Stimulated activated CD8-positive, alpha-beta memory T cell treated with anti-CD3 and anti-CD28 coated beads, Interleukin-7, amount 100 ng/mL, for 1 hour (primary cell): ENCODE measurements at places on chromosomes 1 and 21.

- no peak for DNase-seq
Observed at GRCh38 chr1:153698020-153698922, 19.8 kb downstream of the NPR1 start.

DNA sequence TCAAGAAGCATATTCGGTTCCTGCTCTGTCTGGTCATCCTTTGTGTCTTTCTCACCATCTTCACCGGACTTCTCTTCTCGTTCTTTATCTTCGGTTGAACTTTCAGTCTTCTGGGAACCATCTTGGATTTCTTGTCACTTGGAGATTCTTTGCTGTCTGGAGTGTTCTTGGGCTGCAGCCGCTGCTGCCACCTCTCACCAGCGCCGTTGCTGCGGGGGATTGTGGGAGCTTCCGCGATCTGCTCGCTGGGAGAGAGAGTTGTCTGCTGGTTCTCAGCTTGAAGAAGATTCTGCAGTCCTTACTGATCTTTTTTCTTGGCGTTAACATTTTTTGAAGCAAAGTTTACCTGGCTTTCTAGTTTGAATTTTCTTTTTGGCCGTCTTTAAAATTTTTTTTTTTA, 1165.2 kb upstream of the PRMT6 start:
- DNase-seq: no peak

DNA sequence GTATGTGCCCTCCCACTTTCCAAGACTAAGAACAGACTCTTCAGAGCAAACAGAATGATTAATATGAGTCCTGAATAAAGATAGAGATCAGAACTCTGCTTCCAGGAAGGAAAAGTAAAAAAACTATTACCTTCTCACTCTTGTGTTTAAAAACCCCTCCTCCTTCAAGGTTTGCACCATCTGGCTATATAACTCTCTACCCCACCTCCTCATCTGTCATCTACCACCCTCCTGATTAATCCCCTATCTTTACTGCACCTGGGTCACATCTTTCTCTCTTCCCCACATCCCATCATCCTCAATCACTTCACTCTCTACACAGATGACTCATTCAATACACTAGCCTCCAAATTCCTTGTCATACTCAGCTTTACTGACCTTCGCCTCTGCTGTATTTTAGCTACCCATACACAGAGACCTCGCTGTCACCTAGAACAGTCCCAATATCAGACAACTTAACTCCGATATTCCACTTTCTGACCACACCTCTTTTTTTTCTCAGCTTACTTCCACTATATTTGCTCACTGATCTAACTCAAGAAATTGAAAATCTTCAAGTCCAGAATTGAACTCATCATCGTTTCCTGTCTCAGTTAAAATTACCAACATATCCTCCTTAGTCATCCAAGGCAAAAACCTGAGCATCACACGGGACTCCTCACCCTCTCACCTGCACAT, 3.7 kb downstream of the SCMH1 start:
- no peak for DNase-seq

DNA sequence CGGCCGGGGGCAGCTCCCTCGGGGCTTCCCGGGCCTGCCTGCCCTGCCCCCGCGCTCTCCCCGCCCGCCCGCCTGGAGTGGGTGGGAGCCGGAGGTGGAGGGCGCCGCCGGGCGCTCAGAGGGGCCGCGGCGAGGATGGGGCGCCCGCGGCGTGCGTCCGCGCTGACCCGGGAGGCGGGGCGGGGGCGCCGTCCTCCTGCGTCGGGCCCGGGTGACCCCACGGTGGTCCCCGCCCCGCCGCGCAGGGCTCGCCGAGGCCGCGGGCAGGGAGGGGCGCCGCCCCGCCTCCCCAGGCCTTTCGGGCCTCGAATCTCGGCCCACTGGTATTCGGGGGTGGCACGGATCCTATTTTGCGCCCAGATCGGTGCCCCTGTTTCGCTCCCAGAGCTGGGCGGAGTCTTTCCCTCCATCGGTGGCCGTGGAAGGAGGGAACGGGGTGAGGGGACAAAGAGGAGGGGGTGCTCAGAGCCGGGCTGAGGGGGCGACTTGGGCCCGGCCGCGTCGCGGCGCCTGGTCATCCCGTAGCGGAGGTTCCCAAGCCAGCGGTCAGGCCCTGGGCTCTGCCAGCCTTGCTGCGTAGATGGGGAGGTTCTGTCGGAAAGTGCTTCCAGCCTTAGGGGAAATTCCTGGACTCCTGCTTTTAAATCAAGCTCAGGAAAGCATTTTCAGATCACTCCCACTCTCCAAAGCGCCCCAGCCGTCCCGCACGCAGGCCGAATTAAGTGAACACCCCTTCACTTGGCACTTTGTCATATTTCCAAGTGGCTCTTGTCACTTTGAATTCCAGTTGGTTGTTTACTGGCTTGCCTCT, 545 bp downstream of the PATJ start:
- no peak for DNase-seq

DNA sequence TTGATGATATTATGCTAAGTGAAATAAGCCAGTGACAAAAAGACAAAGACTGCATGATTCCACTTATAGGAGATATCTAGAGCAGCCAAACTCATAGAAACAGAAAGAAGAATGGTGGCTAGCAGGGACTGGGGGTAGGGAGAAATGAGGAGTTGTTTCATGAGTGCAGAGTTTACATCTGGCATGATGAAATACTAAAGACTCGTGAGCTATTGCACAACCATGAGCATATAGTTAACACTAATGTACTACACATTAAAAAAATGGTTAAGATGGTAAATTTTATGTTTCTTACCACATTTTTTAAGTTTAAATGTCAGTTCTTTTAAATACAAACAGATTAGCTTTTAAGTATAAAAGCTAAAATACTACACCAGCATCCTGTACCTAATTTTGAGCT, 57.8 kb downstream of the ESRRG start:
- DNase-seq: no peak

DNA sequence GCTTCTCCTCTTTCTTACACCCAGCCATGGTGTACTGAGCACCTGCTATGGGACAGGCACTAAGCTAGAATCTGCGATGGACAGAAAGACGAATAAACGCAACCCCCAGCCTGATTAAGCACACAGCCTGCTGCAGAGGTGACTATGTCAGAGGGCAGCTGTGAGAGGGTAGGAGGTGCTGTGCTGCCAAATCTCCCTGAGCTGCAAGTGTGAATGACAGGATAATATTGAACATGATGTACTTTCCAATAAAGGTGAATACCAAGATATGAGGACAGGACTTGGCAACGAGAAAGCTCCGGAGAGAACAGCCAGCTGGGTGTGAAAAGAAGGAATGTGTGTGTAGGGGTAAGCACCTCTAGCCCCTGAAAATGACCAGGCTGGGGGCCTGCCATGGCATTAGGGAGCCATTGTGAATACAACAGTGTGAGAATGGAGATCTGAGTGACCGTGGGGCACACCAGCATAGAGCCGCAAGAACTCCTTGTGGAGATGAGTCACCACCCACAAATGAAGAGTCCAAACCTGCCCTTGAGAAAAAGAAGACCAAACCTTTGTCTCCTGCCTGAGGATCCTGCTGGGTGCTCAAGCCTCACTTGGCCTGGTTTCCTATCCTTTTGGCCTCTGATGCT, 83.0 kb upstream of the ATF3 start:
- no peak for DNase-seq

GRCh38 chr1:113073479-113073950, 517 bp downstream of the LRIG2 start:
- no peak for DNase-seq

GRCh38 chr21:44617071-44617501, 5.2 kb downstream of the KRTAP10-8 start:
- DNase-seq: no peak

DNA sequence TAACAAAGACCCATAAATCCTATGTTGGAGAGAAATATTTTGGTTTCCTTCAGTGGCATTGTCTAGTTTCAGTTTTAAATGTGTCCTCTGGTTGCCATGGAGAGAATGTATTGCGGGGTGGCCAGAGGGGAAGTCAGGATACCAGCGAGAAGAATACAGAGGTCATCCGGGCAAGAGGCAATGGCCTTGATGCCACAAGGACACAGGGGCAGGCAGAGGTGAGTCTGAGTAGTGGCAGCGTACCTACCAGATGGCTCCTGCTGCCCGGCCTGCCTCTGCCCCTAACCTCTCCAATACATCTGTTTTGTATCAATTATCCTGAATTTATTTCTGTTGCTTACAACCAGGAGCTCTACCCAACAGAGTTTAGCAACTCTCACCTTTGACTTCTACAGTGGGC, 14.9 kb downstream of the KLHDC7A start:
- no peak for DNase-seq

DNA sequence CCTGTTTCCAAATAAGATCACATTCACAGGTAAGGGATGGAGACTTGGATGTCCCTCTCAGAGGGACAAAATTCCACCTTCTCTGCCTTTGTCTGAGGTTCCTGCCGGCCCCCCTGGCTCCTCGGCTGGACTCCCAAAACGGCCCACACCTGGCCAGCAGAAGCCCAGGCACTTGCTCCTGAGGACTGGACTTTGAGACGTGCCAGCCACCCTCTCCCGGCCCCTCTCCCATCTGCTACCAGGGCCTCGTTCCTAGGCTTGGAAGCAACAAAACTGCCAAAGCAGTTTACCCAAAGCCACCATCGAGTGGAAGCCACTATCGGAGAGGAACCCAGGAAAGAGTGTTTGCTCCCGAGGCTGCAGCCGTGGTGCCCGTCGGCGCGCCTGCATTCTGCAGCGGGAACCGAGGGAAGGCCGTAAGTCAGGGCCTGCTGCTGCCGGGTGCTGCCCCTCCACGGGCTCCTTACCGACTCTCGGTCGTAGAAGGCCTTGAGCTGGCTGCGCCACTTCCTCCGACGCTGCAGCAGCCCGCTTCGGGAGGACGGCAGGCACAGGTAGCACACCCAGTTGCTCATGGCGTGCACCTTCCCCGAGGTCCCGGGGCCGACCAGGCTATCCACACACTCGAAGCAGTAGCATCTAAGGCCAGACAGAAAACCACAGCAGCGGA, 3.5 kb downstream of the DNMT3L start:
- DNase-seq: no peak

DNA sequence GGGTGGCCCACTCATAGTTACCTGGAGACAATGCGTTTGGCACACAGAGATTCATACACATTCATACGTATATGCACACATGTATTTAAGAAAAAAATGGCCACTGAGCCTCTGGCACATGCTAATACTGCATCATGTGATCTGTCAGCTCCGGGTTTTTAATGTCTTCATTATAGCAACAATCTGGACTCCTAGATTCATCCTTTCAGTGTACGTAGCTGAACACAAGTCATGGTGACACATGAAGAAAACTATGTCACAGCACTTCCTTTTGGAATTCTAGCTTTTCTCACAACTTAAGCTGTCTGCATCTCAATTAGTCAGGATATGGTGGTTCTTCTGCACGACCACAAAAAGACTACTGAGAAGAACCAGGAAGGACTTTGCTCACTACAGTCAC, 24.7 kb downstream of the HSF2BP start:
- no peak for DNase-seq

DNA sequence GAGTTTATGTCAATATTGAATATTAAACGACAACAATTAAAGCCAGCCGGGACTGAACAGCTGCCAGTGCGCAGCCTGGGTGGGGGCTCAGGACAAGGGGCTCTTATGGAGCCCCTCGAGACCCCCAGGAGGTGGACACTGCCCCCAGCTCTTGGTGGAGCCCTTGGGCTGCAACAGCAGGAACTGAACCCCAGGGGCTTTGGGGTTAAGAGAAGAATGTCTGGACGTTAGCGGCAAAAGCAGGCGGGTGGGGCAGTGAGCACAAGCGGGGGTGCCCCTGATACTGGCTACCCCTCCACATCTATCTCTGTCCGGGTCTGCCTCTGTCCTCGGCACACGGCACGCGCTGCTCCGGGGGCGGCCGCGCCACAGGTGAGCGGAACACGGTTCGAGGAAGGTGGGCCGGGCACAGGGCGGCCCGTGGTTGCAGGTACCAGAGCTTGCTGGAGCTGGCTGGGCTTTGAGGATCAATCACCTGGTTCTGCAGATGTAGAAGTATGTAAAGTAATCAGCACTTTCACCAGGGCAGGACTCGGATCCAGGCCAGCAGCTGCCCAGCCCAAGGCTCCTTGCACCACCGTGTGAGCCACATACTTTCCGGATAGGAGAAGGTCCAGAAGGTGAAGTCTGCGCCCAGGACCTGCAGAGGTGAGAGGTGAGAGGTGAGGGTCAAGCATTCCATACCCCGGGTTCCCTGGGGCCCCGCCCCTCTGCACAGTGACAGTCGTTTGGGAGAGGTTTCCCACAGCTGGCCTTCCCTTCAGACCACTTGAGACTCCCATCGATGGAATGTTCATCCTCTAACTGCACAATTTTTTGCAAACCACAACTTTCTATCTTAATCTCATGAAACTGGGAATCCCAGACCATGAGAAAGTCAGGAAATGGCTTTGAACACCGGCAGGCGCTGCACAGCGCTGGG, 12.4 kb upstream of the POFUT2 start:
- no peak for DNase-seq

GRCh38 chr1:118989006-118989815, 1.1 kb upstream of the TBX15 start:
- DNase-seq: no peak

GRCh38 chr1:961132-961669, 817 bp downstream of the KLHL17 start:
- DNase-seq: no peak

- no peak for DNase-seq
Observed at GRCh38 chr21:42261829-42262200, 42.9 kb downstream of the ABCG1 start.

DNA sequence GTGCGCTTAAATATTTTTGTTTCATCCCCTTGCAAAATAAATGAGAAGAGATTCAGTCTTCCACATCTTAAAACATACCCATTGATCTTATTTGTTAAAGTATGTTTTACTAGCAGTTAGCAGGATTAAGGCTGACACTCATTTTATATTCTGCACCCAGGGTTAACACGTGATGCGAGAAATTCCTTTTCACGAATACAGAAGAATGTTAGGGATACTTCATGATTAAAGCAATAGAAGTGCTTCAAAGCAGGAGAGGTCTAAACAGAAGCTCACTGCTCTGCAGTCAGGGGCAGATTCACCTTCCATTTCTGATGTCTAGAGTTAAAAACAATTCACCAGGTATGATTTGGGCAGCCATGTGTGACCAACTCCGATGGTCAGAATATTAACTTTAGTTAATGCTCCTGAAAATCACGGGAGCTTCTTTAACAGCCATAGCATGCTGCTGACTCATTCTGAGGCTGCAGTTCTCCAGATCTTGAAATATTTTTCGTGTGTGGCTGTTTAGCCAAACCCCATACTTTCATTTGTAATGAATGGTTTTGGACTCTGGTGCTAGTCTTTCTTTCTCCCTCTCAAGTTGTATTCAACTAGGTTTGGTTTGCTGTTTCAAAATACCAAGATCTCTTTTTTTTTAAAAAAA, 19.7 kb downstream of the BCAR3 start:
- DNase-seq: no peak

DNA sequence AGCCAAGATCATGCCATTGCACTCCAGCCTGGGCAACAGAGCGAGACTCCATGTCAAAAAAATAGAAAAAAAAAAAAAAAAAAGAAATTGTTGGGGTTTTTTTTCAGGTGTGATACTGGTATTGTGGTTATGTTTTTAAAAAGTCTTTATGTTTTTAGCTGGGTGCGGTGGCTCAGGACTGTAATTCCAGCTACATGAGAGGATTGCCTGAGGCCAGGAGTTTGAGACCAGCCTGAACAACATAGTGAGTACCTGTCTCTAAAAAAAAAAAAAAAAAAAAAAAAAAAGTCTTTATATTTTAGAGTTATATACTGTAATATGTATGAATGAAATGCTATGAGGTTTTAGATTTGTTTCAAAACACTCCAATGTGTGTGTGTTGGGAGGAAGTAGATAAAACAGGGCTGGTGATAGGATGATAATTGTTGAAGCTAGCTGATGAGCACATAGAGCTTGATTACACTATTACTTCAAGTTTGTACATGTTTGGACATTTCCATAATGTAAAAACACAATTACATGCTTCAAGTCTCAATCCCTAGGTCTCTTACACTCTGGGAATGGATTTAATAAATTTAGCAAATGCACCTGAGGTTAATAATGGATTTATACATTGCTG, 30.2 kb upstream of the ATP5PO start:
- DNase-seq: no peak
